CD8-positive, alpha-beta memory T cell (primary cell): ENCODE measurements at places on chromosomes 2 and 18. TPM values are rescaled to one million over a fixed set of nuclear protein-coding genes. Genes with fewer than 3 reads are reported as not detected.

The TMBIM1 gene
- 149 TPM for polyA plus RNA-seq

DNA sequence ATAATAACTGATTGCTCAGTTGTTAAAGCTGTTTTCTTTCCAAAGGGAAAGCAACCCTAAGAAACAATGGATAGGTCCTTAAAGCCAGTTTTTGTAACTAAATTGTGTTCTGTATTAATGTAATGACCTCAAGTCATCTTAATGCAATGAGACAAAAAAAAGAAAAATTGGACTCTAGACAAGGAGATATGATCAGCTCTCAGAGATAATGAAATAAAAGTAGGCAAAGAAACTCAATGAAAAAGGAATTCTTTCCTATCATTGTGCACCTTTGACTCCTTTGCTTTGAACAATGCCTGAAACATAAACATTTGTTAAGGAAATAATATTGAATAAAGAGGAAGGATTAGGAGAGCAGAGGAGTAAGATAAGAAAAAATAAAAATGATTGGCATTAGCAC lies 86.1 kb downstream of the RIT2 start:
- no peak for DNase-seq

DNA sequence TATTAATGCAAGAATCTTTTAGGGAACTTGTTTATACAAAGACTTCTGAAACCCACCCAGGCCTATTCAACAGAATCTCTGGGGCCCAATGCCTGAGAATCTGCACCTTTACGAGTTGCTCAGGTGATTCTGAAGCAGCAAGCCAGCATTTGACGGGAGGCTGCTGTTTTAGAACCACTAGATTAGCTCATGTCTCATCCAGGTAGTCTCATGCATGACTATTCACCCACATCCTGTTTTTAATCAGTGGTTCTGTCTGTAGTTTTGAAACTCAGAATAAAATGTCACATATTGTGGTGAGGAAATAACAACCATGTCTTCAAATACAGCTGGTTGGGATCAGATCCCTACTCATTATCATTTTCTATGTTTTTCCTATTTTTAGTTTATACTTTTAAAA lies 39.5 kb downstream of the CYTIP start:
- peak; percentile 82 for DNase-seq

DNA sequence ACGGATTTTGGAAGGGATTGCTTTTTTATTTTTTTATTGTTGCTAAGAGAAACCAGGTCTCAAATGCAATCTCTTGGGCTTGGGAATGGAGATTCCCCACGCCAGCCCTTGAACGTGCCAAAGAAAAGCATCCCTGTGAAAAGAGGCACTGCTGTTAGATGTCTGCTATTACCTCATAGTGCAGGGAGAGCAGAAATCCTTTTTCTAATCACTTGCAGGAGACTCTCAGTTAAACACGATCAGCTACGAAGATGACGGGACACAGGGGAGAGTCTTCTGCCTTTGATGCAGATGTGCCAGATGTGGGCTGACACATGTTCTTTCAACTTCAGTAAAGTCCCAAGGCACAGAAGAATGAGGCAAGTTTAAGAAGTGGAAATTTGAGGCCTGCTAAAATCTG lies 381.6 kb upstream of the TRIB2 start:
- DNase-seq: no peak

DNA sequence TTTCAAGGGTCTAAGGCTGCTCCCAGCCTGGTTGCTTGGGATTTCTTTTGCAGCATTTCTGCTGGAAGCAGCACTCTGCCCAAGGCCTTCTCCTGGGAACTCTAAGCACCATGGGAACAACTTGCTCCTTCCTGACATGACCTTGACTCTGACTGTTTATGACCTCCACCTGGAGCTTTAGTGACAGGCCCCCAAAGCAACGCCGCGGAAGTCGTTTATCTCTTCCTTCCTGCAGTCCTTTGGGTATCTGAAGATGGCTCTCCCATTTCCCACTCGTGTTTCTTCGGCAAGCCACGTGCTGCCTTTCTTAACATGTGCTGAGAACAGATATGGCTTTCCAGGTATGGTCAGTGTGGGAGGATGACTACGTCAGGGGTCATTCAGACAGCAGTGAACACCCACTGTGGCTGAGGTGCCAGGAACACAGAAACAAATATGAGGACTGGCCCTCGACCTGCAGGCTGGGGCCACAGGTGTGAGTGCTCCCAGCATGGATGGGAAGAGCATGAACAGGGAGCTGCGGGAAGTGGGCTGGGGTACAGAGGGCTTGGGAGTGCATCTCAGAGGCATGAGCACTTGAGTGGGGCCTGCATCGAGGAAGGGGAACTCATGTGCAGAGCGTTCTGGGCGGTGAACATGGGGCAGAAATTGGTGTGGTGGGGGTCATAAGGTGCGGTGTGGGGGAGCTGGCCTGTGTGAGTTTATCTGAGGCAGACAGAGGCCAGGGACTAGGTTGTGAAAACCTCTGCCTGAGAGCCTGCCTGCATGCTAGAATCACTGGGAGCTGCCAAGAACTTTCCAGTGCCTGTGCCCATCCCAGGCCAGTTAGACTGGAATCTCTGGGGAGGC lies 140.5 kb downstream of the TSN start:
- DNase-seq: no peak

DNA sequence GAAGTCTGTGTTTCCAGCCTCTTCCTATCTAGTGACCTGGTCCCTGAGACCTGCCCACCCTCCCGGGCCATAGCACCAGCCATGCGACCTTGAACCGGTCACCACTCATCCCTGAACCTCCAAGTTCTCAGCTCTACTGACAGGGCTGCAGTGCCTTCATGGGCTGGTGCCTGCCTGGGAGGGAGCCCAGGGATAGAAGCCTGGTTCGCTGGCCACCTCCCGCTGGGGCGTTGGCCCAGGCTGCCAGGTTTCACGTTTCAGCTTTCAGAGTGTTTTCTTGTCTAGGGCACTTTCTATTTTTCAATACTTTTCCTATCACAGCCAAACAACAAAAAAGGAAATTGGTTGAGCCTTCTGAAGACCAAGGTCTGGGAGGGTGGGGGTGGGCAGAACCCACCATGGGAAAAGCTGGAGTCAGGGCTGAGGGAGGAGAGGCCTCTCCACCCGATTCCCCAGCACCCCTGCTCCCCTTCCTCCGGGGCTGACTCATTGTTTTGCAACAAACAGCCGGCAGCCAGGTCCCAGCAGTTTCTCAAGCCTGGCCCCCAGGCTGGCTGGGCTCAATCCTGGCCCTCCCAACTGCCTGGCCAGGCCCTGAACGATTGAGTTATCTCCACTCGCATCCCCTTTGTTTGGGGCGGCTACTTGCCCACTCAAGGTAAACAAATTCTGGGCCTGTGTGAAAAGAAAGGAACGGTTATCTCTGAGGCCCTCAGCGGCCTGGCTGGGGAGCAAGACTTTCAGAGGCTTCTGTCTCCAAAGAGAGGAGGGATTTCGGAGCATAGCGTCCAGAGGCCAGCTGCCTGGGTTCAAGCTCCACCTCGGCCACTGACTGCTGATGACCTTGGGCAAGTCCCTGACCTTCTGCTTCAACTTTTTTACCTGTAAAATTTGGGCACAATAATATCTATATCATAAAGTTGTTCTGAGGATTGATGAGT lies 47.5 kb downstream of the ZFP36L2 start:
- no peak for DNase-seq

DNA sequence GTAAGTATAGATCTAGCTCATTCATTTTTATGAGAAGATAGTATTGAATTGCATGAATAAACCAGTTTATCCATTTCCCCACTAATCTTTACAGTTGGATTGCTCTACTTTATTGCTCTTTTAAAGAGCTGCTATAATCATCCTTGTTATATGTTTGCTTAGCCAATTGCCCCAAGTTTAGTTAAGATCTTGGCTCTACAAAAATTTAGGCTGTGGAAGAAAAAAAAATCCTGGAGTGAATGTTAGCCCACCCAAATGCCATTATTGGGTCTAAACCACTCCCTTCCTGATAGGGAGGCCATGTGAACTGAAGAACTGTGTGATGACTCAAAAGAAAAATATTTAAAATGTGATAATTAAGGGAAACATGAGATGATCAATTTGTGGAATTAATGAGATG lies 2.9 kb downstream of the ALS2 start:
- no peak for DNase-seq

DNA sequence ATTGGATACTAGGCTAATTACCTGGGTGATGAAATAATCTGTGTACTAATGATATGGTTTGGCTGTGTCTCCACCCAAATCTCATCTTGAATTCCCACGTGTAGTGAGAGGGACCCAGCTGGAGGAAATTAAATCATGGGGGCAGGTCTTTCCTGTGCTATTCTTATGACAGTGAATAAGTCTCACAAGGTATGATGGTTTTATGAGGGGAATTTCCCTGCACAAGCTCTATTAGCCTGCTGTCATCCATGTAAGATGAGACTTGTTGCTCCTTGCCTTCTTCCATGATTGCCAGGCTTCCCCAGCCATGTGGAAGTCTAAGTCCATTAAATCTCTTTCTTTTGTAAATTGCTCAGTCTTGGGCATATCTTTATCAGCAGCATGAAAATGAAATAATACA lies 394.1 kb upstream of the SYT4 start:
- no peak for DNase-seq

DNA sequence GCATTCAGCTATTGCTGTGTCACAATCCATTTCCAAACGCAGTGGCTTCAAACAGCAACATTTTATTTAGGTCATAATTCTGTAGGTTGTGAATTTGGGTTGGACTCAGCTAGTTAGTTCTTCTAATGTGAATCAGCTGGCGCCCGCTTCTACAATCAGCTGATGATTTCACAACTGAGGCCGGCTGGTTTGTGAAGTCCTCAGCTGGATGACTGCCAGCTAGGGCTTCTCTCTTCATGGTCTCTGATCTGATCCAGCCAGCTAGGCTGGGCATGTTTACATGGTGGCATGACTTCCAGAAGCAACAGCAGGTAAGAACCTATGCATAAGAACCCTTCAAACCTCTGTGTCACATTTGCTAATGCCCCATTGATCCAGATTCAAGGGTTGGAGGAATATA lies 172.0 kb downstream of the SLC4A10 start:
- no peak for DNase-seq

DNA sequence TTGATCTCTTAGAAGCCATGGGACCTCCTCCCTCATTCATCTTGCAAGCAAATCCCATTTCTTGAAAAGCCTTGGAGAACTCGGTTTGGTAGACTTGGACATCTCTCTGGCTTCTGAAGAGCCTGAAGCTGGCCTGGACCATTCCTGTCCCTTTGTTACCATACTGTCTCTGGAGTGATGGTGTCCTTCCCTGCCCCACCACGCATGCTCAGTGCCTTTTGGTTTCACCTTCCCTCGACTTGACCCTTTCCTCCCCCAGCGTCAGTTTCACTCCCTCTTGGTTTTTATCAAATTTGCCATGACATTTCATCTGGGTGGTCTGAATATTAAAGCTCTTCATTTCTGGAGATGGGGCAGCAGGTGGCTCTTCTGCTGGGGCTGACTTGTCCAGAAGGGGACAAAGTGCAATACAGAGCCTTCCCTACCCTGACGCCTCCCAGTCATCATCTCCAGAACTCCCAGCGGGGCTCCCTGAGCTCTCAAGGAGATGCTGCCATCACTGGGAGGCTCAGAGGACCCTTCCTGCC lies 20.0 kb downstream of the FOSL2 start:
- no peak for DNase-seq

GRCh38 chr2:46519265-46519664 lies 39.9 kb downstream of the TMEM247 start:
- no peak for DNase-seq

The UGT1A3 gene
- not detected for polyA plus RNA-seq

The ZNF513 gene
- polyA plus RNA-seq: 4.7 TPM

The ALPI gene
- polyA plus RNA-seq: not detected

The NDUFS1 gene
- polyA plus RNA-seq: 38.1 TPM

- DNase-seq: no peak
These were observed 54.3 kb downstream of the TMX3 start for GRCh38 chr18:68660354-68661183.

The DHRS9 gene
- not detected for polyA plus RNA-seq

DNA sequence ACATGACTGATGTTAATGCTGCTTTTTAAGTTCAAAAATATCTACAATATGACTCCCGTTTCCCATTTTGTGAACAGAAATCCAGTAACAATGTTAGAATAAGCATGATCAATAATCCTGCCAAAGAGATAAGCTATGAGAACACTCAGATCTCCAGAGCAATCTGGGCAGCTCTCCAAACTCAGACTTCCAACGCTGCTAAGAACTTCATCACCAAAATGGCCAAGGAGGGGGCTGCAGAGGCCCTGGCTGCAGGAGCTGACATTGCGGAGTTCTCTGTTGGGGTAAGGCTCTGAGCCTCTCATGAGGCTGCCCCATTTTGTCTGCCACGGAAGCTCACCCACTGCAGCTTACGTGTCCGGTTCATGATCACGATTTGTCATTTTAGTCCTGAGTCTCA lies 68.4 kb downstream of the UGGT1 start:
- DNase-seq: no peak

DNA sequence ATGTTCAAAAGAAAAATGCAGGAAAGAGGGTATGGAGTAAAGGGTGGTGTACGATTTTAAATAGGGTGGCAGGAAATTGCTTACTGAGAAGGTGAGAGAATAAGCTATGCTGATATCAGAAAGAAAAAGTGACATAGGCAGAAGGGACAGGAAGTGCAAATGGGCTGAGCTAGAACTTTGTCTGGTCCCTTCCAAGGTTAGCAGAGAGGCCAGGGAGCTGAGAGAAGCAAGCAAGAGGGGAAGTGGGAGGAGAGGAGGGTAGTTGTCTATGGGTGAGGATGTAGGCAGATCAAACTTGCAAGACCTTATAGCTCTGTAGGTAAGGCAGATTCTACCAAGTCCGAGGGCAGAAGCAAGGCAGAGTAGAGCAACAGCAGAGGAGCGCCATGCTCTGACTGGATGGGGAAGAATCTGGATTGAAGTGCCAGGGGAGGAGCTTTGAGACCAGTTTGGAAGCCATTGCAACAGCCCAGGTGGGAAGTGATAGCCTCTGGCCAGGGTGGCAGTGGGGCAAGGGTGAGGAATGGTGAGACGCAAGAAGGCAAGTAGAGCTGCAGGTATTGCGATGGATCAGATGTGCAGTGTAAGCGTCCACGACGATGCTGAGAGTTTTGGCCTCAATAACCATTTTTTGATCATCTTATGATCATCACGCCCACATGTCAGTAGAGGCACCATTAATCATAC lies 134.4 kb upstream of the APCDD1 start:
- DNase-seq: no peak

GRCh38 chr2:8984855-8985254 lies 18.6 kb downstream of the MBOAT2 start:
- DNase-seq: no peak

DNA sequence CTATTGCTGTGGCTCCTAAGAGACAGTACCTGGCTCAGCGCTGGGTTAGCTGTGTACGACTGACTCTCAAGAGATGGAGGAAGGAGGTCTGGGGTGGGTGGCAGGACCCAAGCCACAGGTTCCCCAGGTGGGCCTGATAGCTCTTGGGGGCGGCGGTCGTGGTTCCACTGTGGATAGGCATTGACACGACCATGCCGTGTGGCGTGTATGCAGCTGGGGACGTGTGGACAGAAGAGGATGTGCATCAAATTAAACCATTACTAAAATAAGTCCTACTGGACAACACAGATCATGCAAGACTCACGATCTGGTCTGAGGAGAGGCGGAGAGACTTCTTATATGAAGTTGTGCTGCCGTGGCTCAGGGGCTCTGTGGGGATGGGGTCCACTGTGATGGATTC lies 78.1 kb downstream of the EMILIN2 start:
- no peak for DNase-seq

GRCh38 chr2:236862961-236863728 lies 222.5 kb upstream of the COPS8 start:
- no peak for DNase-seq
